ENCODE measurements at places on chromosomes 4 and X.

DNA sequence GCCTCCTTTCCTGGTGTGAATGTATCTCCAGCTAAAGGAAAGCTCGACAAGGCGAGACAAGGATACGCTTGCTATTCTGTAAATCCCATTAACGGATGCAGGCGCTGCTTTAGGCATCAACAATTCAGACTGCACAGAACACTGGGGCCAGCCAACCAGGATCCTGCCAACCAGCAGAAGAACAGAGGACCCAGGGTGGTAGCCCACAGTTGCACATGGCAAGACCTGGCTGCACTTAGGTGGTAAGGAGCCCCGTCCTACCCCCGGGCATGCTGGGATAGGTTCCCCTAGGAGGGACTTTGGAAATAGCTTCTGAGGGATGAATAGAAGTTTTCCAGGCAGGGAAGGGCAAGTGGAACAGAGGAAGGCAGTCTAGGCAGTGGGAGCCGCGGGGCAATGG is 20.7 kb downstream of the PSAPL1 start:
- no peak for DNase-seq

- DNase-seq, result peak; percentile 11
Observed at GRCh38 chrX:110003167-110004156, 548 bp downstream of the TMEM164 start.

DNA sequence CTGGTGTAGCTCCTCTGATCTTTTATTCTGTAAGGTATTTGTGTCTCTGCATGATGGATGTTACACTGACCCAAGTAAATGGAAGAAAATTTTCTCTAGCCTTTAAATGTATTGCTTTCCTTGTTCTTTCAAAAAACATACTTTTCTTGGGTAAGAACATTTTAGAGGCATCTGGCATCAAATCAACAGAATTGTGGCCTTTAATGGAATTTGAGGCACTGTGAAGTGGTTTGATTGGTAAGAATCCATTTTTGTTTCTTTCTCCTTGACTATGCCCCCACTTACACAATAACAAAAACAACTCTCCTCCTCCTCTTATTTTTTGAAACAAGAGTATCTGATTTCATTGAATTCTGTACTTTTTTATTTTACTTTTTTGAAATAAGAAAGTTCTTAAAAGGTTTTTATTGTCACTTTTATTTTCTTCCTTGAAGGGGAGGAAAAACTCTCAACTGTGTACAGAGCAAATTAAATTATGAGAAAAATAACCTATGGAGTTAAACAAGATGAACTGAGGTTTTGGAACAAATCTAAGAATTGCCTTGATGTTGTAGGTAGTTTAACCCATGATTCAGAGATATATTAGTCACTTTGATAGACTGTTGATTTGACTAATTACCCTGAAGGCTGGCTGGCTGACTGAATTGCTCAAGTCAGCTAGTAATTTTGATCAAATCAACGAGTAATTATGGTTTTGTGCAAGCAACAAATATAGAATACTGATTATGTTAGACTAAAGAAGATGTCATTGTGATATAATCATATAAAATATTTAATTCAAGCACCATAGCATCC is 146.4 kb downstream of the FHIP1A start:
- DNase-seq, result no peak

DNA sequence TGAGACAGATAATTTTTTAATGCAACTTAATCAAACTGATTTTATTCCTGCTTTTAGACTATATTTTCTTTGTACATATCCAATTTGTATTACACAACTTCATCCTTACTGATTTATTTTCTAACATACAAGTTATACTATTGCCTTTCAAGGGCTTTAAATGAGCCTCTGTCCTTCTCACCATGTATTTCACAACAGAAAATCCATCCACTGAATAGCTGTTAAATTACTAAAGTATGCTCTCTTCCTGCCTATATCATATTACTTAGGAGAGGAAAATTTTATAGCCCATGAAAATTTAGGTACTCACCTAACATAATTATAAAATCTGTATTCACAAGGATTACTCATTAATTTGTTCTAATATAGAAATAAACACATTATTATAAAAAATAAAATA is 528.6 kb downstream of the ANKRD50 start:
- DNase-seq, result no peak

DNA sequence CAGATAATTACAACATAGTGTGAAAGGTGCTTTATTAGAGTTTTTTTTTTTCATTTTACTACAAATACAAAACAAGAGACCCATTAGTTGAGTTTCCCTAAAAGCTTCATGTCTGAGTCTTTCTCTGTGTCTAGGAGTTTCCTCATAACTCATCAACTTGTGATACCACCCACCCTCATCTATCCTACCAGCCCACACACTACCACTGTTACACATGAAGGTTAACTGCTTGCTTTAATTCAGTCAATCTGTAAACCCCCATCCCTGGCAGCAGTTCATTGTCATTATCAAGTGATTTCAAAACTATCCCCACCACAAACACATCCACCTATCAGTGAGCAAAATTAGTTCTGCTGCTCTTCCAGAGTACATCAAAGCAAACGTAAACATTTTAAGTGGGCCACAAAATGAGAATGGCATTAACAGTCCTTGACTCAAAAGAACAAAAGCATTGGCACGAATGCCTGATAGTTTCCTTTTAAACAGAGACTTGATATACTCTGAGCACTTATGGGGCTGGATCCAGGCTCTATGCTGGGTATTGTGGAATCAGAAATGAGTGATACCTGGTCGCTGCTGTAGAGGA is 331.6 kb upstream of the FAM241A start:
- DNase-seq, result no peak

DNA sequence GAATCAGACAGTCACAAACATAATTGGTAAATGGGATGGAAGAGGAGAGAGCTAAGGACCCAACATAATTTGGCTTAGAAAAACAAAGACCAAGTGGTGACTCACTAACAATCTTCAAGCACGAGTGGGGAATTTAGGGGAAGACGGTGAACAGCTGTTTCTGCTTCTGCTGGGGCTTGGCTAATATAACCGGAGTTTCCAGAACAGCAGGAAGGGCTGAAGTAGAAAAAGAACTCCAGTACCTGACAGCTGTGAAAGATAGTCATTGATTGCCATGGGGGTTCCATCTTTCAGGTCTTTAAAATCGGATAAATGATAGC is 290.9 kb upstream of the LDB2 start:
- DNase-seq, result no peak

- no peak for DNase-seq
Observed at GRCh38 chrX:80026116-80026515, 11.6 kb downstream of the TBX22 start.

DNA sequence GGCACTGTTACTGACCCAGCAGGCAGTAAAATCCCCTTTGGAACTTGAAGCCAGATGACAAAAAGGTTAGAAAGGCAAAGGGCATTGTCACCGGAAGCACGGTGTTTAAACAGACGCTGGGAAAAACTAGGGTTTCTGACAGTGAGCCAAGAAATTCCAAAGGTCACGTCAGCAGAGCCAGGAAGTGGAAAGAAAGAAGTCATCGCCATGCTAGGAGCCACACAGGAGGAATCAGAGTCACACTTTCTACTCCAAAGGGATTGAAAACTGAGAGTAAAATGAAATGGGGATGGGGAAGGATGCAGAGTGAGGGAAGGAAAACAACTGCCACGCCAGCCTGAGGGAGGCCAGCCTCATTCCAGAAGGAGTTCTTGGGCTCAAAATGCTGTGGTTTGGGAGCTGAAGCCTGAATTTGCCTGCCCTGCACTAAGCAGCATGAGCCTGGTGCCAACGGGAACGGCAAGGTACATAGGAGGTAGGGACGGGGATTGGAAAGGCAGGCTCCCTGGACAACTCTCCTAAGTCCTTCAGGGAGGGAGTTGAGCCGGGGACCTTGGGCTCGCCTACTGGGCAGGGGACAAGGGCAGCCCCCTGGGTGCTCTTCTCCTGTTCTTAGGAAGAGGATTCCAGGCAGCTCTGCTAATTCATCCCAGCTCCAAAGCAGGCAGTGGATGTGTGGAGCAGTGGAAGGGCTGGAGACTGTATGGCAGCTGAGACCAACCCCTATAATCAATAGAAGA is 66.8 kb downstream of the SOWAHB start:
- DNase-seq, result no peak

GRCh38 chr4:8222609-8223388 is 23.7 kb downstream of the SH3TC1 start:
- DNase-seq, result no peak

DNA sequence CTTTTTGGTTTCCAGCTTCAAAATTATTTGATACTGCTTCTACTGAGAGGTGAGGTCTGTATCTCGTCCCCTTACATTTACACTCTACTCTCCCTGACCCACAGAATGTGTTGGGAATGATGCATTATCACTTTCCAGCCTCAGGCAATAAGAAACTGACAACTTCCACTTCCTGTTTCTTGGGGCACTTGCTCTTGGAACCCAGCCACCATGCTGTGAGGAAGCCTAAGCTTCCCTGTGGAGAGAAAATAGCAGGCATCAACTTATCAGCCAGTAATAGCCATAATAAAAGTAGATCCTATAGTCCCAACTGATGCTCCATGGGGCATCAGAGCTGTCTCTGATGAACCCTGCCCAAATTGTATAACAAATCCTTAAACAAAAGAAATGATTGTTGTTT is 32.6 kb downstream of the RELL1 start:
- DNase-seq, result no peak

GRCh38 chr4:146585761-146586333 is 52.8 kb upstream of the POU4F2 start:
- DNase-seq, result no peak

- DNase-seq, result no peak
Observed at GRCh38 chrX:54045563-54046228, 1.4 kb upstream of the PHF8 start.

GRCh38 chr4:157821814-157822213 is 351.0 kb downstream of the GASK1B start:
- no peak for DNase-seq

DNA sequence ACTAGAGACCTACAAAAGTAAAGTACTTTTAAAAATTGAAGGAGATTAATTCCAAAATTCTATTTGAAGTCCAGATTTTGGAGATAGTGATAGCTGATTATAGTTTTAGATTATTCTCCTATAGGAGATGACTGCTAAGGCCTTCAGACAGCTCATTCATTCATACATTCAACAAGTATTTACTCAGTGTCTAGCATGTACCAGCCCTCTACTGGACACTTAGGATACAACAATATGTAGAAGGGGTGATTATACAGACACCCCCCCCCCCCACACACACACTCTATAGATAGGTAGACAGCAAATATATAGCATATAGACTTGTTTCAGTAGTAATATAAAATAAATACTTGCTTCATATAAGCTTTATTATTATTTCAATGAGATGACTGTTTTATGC is 60.4 kb upstream of the TAF9B start:
- DNase-seq, result peak; percentile 32

DNA sequence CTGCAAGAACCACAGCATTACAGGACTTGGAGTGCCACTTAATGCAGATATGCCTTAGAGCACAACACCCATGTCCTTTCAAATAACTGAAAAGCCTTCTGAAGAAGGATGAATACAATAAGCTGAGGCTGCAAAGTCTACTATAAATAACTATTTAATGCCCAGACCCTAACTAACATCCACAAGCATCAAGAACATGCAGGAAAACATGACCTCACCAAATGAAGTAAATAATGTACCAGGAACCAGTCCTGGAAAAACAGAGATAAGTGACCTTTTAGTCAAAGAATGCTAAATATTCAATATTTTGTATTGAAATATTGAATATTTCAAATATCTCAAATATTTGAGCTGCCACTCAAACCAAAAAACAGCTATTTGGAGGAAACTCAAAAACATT is 16.9 kb downstream of the ACTRT1 start:
- no peak for DNase-seq

- DNase-seq, result no peak
Observed at GRCh38 chrX:44002567-44002966, 29.4 kb upstream of the NDP start.

DNA sequence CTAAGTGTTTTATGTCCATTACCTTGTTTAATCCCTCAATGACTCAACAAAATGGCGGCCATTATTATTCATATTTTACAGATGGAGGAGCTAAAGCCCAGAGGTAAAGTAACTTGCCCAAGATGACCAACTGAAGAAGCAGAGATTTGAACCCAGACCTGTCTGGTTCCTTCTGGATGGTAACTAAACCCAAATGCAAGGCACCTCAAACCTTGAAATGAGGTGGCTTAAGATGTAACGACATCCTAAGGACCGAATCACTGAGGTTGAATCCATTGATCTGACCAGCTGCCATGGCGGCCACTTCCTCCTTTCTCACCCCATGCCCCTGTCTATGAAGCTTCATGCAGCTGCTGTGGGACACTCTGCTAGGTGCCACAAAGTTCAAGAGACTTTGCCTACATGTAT is 932 bp downstream of the TLR10 start:
- DNase-seq, result no peak

GRCh38 chrX:19566359-19567222 is 51.3 kb upstream of the MAP3K15 start:
- DNase-seq, result peak; percentile 86

DNA sequence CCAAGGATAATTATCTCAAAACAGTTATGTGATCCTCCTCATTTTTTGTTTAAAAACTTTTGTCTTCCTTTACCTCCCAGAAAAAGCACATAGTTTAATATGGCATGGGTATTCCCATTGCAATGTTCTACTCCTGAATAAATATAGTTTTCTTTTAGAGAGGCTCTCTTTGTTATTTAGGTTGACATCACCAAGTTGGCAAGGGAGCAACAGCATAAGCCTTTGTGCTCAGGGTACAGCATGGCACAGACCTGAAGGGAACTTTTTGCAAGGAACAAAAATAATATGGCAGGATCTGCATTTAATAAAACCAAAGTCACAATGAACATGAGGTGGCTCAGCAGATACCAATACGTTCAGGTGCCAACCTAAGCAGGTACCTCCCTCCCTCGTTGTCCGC is 47.1 kb upstream of the NPY2R start:
- no peak for DNase-seq

GRCh38 chr4:128758314-128758922 is 51.1 kb upstream of the JADE1 start:
- DNase-seq, result no peak

GRCh38 chr4:31204874-31205273 is 484.7 kb downstream of the PCDH7 start:
- no peak for DNase-seq

DNA sequence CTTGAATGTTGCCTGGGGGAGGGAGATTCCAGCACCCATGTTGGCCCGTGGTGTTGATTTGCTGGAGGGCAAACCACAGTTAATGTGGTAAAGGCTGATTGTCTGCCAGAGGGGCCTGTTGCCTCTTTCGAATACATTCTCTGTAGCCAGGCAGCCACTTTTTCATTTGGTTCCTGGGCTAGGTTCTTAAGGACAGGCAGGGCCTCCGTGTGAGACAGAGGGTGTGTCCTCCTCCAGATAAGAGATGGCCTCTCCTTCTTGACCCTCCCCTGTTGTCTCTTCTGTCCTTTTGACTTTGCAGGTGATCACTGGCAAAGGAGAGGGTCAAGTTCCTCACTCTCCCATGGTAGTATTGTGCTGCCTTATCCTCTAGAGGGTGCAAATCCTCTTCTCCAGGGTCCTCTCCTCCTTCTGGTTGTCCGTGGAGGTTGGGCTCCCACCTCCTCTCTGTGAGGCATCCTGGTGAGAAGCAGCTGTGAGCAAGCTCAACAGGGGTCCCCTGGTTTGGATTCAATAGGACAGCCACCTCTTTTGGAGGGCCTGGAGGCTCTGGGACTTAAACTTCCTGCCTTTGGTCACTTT is 44.9 kb downstream of the ZNF182 start:
- peak; percentile 12 for DNase-seq
